Calu3 (cell line): ENCODE measurements at places on chromosomes 5 and 9. TPM values are rescaled to one million over a fixed set of nuclear protein-coding genes. Genes with fewer than 3 reads are reported as not detected.

The SMIM33 gene
- not detected in 2 replicates for total RNA-seq

The NUTM2G gene
- not detected in 2 replicates for total RNA-seq

The TNC gene
- 0.29 and 1.0 TPM in 2 replicates for total RNA-seq

- DNase-seq: no peak
- H3K27me3 ChIP-seq: no peaks in the 10 kb centered on the region
- peaks cover 67% of the 10 kb centered on the region for H3K36me3 ChIP-seq
- no peak overlapping the region for H3K4me3 ChIP-seq
- H3K4me1 ChIP-seq: peaks cover 15% of the 10 kb centered on the region
These were observed 37.0 kb downstream of the CXXC5 start for GRCh38 chr5:139684881-139685749.

- H3K27me3 ChIP-seq: no peaks in the 10 kb centered on the region
- H3K27ac ChIP-seq: no peak overlapping the region
- no peak overlapping the region for H3K4me3 ChIP-seq
- DNase-seq: no peak
These were observed 55.8 kb downstream of the FOXD1 start for GRCh38 chr5:73392775-73393174.

- no peaks in the 10 kb centered on the region for H3K36me3 ChIP-seq
- no peak overlapping the region for H3K27ac ChIP-seq
- peaks cover 69% of the 10 kb centered on the region for H3K27me3 ChIP-seq
- no peaks in the 10 kb centered on the region for H3K4me1 ChIP-seq
- no peak for DNase-seq
These were observed 14.2 kb upstream of the PALM2AKAP2 start for GRCh38 chr9:109765830-109766229.

- no peak for DNase-seq
- H3K27me3 ChIP-seq: peaks cover 14% of the 10 kb centered on the region
- H3K4me3 ChIP-seq: no peak overlapping the region
- H3K27ac ChIP-seq: no peak overlapping the region
- H3K36me3 ChIP-seq: no peaks in the 10 kb centered on the region
- no peaks in the 10 kb centered on the region for H3K4me1 ChIP-seq
These were observed 400.4 kb upstream of the KIF2A start for GRCh38 chr5:61905613-61906012.

GRCh38 chr5:176922817-176923216 is 23.7 kb upstream of the HK3 start:
- H3K4me3 ChIP-seq: no peak overlapping the region
- H3K27ac ChIP-seq: no peak overlapping the region
- H3K4me1 ChIP-seq: peaks cover 8% of the 10 kb centered on the region
- H3K36me3 ChIP-seq: no peaks in the 10 kb centered on the region
- DNase-seq: no peak

- no peak for DNase-seq
- H3K36me3 ChIP-seq: no peaks in the 10 kb centered on the region
- H3K27ac ChIP-seq: no peak overlapping the region
- no peaks in the 10 kb centered on the region for H3K4me1 ChIP-seq
- no peak overlapping the region for H3K4me3 ChIP-seq
These were observed 766.1 kb upstream of the CHD1 start for GRCh38 chr5:99694884-99695283.

DNA sequence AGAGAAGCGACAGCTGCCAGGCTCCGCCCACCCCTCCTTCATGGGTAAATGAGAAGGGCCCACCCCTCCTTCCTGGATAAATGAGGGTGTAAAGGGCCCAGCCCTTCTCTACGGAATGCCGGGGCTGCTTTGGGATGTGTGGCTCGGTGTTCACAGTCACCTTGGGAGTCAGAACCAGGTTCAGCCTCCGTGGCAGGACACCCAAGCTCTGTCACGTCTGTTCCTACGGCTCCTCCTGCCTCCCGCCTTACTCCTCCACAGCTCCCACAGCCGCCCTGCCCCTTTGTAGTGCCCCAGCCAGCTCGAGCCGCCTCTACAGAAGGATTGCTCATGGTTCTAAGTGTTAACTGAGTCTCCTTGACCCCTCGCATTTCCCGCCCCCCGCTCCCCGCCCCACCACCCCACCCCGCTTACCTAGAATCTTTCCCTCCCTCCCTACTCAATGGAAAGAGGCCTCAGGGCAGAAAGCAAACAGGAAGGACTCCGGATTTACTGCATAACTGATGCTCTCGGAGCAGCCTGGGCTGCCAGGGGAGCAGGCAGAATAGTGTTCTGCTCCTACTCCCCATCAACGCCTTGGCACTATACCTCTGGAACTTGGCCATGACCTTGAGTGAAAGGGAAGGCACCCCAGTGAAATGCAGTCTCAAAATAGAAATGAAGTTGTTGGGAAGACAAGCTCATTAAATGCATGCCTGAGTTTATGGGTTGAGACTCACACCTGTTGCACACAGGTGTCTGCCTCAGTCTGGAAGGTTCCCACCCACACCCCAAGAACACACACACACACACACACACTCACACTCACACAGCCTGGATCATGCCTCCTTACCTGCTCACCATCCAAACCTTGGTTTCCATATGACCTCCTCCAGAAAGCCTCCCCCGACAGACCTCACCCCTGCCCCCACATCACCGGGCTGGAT is 59.6 kb downstream of the NEURL1B start:
- no peak for DNase-seq
- peaks cover 10% of the 10 kb centered on the region for H3K4me1 ChIP-seq
- peaks cover 68% of the 10 kb centered on the region for H3K27me3 ChIP-seq
- H3K36me3 ChIP-seq: peaks cover 11% of the 10 kb centered on the region
- no peak overlapping the region for H3K27ac ChIP-seq

DNA sequence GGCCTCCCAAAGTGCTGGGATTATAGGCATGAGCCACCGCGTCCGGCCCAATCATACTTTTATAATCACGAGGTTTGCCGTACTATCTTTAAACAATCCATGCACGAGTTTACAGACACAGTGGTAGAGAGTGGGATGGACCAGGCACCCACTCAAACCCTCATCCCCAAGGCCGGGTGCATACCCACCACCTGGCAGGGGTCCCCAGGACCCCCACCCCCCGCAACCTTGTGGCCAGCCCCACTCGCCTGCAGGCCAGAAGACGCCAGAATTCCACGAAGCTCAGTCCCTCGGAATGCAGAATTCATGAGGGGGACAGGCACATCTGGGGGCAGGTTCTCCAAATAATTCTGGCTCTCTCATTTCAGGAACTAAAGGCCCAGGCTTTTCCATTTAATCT is 17.1 kb downstream of the NACC2 start:
- no peak for DNase-seq
- no peaks in the 10 kb centered on the region for H3K4me1 ChIP-seq
- H3K4me3 ChIP-seq: no peak overlapping the region
- peaks cover 6% of the 10 kb centered on the region for H3K36me3 ChIP-seq

GRCh38 chr5:21649969-21650368 is 1203.2 kb downstream of the CDH12 start:
- peaks cover 17% of the 10 kb centered on the region for H3K4me1 ChIP-seq
- no peaks in the 10 kb centered on the region for H3K36me3 ChIP-seq
- H3K4me3 ChIP-seq: no peak overlapping the region
- no peak for DNase-seq
- H3K27ac ChIP-seq: no peak overlapping the region
